ENCODE measurements at places on chromosomes 5 and 9.

GRCh38 chr9:115127191-115127817 is 9.3 kb upstream of the TNC start:
- DNase-seq: no peak

DNA sequence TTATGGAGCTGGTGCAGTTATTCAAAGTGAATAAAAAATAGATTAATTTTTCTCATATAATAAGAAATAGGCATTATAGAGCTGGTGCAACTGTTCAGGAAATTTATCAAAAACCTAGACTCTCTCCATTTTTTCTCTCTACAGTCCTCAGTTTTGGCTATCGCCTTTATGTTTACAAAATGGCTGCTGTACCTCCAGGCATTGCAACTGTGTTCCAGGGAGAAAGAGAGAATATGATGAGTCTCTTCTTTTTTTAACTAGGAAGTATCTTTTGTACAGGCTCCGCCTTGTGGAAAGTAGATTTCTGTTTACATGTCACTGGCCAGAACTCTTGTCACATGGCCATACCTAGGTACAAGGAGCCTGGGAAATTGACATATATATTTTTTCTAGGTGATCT is 3.1 kb upstream of the TGFBR1 start:
- no peak for DNase-seq

- no peak for DNase-seq
These were observed 76.4 kb upstream of the TARS1 start for GRCh38 chr5:33364406-33364805.

DNA sequence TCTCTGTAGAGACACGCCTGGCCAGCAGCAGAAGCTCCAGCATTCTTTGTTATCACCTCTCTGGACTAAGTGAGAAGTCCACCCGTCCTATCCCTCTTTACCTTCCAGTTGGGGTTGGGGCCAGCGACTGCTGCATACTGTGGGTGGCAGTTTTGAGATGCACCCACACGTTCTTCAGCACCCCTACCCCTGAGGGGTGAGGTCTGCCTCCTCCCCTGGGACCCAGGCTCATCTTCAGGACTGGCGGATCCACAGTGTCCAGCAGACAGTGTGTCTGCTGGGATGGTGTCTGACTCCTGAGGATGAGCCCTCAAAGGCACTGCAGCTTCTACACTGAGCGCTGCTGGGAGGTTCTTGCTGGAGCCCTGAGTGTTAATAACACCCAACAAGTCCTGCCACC is 78.8 kb downstream of the GADD45G start:
- no peak for DNase-seq

DNA sequence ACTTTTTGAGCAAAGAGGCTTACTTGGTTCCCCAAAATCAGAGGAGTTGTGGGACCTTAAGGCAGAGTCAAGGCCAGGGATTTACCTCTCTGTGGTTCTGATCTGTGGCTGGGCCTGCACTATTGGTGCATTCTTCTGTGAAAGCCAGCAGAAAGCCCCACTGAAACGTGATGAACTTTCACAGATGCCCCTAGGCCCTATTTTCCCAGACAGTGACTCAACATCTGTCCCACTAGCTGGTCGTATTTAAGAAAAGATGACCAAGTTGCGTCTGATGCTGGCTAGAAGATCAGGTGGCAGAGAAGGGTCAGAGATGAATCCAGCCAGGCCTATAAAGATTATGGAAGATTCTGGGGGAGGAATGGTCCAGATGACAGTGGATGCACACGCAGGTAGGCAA is 153.1 kb downstream of the ACTL7B start:
- no peak for DNase-seq

GRCh38 chr5:178981381-178981780 is 13.7 kb downstream of the GRM6 start:
- DNase-seq: no peak

- DNase-seq: no peak
These were observed at the start of gene LHX2 for GRCh38 chr9:124011460-124012301. Gene LHX2 (plus strand): TSS chr9:124011768. CDS start chr9:124012349, 581 bp downstream.

DNA sequence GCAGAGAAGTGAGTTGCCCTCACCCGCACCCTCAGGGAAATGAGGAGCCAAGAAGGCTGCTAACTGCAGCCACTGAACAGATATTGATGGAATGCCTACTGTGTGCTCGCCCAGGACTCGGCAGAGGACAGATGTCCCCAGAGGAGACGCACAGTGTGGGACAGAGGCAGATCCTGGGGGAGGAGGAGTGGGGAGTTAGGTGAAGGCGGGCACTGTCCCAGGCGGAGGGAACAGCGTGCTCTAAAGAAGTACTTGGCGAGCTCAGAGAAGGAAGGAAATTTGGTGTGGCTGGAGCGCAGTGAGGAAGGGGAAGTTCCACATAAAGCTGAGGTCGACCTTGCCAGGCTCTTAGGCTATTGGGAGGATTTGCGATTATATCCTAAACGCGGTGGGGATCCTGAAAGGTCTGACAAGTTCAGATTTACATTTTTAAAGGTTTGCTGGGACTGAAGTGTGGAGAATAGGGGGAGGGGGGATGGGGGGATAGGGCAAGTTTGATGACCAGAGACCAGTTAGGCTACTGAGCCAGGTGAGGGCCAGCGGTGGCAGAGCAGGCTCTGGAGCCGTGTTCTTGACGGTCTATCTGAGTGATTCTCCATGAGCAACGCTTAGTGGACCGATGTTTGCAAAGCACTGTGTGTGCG is 23.6 kb upstream of the CERCAM start:
- no peak for DNase-seq

GRCh38 chr9:111198936-111199335 is 131.1 kb downstream of the OR2K2 start:
- DNase-seq: no peak

- no peak for DNase-seq
These were observed 805.3 kb downstream of the TLE1 start for GRCh38 chr9:80883826-80884579.

DNA sequence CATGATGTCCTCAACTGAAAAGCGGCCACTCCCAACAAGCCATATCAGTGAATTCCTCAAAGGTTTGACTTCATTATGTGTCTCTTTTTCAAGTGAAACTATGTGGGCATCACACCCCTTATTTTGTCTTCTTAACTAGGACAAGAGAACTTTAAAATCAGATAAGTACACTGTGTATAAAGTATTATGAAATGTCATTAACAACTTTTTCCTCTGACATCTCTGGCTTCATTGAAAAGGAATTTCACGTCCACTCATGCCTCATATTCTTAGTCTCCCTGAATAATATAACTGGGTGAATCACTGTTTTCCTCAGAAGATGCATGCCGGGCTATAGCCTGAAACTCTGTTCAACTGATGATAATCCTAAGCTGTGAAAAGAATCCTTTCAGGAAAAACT is 415.8 kb downstream of the ACTL7B start:
- DNase-seq: no peak

GRCh38 chr5:168726342-168726741 is 147.2 kb upstream of the PANK3 start:
- DNase-seq: no peak

GRCh38 chr5:108878756-108879155 is 131.1 kb downstream of the FER start:
- DNase-seq: no peak

DNA sequence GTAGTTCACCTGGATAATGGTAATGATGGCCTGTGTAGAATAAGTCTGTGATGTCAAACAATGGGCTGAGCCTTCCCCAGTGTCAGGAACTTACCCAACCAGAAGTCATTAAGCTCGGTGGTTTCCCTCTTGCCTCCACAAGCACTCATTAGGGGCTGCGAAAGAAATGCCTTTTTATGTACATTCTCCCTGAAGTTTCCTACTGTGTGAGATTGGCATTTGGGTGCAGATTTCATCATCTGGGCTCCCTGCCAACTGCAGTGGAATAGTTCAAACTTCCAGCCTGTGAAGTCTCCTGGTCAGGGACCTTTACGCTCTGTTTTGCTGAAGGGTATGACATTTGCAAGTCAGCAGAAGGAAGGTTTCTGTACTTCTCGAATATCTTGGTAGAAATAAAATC is 41.6 kb upstream of the TMEM215 start:
- no peak for DNase-seq

DNA sequence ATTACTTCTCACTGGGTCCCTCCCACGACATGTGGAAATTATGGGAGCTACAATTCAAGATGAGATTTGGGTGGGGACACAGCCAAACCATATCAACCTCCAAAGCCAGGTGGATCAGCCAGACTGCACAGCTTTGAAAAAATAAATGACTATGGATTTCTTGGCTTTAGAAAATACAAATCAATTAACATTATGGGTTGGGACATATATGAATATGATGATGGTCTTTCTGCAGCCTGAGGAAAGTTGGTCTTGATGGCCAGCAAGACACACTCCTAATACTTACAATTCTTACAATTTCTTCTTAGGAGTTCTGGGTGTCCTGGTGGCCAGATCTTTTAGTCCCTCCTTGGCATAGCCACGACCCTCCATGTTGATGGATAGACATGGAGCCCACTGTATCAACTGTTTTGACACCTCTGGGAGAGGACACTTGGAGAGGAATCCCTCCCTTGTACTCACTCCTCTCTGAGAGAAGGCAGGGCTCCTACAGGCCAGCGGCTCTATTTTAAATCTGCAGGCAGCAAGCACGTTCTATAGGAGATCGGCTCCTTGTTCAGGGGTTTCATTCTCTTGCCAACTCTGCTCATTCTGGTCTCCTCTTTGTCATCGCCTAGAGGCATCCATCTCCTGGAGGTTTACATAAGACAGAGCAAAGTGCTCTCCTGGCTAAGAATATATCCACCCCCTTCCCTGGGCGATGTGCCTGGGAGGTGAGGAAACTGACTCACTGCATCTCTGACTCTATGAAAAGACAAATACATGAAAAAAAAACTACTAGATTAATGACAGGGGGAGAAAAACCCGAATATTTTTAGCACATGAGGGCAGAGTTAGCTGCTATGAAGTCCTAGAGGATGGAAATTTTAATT is 145.9 kb downstream of the CARTPT start:
- no peak for DNase-seq

DNA sequence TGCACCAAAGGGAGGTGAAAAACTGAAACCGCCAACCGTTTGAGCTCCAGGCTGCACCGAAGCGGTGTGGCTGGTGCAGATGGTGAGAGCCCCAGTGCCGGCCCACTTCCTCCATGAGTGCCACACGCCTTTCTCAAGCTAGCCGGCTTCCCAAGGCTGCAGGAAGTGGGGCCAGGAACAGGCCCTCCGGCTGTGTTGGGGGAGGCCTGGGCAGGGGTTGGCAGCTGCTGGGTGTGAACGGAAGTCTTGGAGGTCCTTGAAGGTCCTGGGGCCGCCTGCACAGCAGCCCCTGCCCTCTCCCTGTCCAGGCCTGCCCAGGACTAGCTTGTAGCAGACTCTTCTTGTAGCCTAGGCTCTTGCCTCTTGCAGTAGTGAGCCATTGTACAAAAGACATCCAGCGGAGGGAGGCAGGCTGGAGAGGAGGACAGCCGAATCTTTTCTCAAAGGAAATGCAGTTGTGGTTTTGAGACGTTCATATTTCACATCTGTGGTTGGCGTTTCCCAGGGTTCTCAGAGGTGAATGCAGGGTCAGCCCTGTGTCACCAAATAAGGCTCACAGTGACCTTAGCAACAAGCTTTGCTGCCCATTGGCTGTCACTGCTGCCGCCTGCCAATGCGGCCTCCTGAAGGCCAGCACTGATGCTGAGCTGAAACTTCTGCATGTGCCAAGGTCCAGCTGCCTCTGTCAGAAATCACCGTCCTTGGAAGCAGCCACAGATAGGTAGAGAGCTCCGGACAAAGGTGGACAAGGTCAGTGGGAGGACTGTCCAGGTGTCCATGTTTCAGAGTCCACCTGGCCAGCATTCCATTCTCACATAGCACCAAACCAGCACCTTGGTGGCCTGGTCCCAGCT is 23.9 kb downstream of the IRF1 start:
- DNase-seq: peak; percentile 78

GRCh38 chr5:126531543-126532120 is 63.4 kb downstream of the ALDH7A1 start:
- no peak for DNase-seq

- no peak for DNase-seq
These were observed 257.9 kb upstream of the ADAMTS16 start for GRCh38 chr5:4882186-4882585.

DNA sequence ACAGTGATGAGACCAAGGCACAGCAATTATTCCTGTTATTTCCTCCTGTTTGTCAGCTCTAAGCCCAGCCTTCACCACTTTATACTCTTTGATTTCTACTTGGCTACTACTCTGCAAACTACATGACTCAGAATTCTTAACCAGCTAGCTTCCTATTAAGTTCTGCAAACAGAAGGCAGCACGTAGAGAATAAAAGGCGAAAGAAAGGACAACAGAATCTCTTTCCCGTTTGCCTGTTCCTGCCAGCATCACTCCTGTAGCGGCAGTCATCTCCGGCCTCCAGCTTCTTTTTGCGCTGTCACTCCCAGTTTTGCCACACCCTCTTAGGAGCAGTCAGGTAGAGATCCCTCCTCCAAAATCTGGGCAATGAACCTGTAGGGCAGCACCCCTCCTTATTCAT is 29.9 kb downstream of the DPYSL3 start:
- no peak for DNase-seq

- no peak for DNase-seq
These were observed 145.3 kb upstream of the RASA1 start for GRCh38 chr5:87122151-87122977.

DNA sequence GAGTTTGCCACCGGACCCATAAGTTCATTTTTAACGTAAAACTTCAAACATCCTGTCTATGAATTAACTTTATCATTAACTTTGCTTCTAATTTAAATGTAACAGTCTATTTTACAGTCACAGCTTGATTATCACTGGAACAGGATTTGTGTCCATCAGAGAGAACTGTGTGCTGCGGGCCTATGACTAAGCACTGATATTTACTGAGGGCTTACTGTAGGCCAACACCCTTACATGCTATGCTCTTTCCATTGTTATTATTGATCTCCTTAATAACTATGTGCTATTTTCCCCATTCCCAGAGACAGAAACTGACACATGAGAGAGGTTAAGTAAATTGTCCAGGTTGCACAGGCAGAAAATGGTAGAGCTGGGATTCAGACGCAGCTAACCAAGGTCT is 24.0 kb upstream of the GPR151 start:
- no peak for DNase-seq

- DNase-seq: no peak
These were observed 51.8 kb downstream of the MEGF10 start for GRCh38 chr5:127342364-127342763.

Data from CD8-positive, alpha-beta memory T cell (primary cell).